ENCODE measurements at places on chromosomes 12 and 14.

GRCh38 chr12:99911081-99911480 lies 73.7 kb downstream of the ANKS1B start:
- no peak for DNase-seq

- DNase-seq: no peak
These were observed 2.6 kb downstream of the CYP46A1 start for GRCh38 chr14:99686557-99687283.

GRCh38 chr14:78519863-78520262 lies 349.7 kb downstream of the NRXN3 start:
- no peak for DNase-seq

DNA sequence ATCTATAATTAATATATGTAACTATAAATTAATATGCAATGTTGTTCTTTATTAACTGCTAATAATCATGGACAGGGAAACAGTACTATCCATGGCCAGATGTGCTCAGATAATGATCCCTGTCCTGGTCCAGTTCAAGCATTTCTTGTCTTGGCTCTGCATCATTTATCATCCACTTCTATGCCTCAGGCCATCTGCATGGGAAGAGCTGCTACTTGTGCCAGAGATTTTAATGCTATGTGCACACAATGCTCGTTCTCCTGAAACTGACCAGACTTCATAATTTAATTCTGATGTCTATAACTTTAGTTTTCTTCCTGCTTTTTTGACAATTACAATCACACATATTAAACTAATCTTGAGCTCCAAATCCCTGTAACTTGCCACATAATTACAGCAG lies 11.2 kb upstream of the TMX1 start:
- DNase-seq: no peak

- DNase-seq: no peak
These were observed 12.9 kb upstream of the ASPG start for GRCh38 chr14:104072586-104072985.

DNA sequence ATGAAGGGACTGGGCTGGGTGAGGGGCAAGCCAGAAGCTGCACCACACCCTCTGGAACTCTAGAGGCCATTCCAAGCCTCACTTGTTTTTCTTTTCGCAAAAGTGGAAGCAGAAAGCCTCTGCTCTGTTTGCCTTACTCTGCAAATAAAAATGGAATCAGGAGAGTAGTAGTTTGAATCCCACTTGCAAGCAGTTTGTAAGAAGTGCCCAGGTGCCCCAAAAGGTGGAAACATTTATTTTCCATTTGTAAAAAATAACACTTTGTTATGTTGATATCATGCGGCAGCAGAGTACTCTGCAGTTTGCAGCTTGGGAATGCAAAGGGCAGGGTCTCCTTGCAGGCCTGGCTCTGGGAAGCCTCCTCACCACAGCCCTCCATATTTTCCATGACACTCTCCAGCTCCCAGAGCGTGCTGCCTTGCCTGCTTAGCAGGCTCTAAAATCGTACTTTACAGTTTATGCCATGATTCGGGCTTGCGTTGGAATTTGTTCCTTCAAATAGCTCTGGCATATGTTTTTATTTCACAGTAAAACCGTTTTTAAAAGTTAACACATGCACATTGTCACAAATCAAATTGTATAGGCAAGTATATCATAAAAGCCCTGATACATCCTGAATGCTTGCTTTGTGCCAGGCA lies 20.0 kb downstream of the TUNAR start:
- no peak for DNase-seq

DNA sequence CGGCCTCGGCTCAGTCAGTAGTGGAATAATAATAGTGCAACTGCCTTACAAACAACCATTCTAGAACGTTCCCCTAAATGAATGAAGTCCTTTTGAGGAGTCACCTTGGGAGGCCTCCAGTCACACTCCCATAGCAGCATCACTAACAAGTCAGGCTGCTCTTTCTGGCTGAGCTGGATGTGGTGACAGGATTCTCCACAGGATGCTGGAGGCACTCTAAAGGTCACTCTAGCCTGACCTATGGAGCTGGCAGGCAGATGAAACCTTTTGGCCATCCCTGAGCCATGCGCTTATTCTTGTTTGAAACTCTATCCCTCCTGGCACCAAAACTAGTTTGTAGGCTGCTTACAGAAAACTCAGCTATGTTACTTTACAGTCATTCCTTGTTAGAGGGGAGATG lies 17.9 kb upstream of the TFCP2 start:
- no peak for DNase-seq

DNA sequence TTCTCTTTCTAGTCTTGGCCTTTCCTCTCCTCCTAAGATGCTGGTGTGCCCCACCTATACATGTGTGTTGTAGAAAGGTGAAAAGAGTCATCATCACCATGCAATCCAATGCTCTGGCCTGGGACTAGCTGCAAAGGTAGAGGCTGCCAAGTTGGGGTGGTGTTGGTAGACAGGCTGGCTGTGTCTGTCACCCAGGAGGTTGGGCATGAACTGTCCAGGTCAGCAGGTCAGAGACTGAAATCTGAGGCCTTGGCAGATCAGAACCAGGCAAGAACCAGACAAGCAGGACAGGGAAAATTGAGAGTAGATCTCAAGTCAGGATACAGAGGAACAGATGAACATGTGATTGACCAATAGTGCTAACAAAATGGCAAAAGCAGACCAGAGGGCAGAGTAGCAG lies 26.2 kb downstream of the L2HGDH start:
- DNase-seq: no peak

DNA sequence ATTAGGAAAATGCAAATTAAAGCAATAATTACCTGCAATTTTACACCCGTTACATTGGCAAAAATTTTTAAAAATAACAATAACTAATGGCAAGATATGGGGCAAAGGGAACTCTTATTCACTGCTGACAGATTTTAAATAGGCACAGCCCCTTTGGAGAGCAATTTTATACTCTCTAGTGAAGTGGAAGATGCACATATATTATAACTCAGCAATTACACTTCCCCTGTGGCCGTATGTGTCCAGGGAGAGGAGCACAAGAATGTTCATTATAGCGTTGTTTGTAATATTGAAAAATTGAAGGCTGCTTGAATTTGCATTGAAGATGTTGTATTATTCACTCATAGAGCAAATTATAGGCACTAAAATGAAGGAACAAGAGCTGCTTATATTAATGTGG lies 488.3 kb upstream of the ATXN7L3B start:
- no peak for DNase-seq

DNA sequence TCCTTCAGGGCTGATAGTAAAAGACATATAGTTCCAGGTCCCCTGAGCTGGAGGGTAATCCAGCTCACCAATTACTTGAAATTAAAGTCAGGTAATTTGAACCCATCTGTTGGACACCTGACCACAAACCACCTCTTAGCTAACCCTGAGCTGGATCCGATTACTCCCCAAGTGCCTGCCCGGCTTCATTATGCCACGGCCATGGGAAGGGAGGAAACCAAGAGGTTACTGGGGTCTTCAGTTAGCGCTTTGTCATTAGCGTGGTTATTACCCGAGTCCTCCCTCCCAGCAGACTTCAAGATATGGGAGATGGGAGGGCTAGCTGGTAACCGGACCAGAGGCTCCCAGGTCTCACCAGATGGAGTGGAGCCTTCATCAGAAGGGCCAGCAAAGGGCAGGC lies 1071.4 kb downstream of the BCL11B start:
- DNase-seq: no peak

All from NCI-H1105 (cell line).